Kidney glomerular epithelial cell (primary cell): ENCODE measurements at places on chromosomes 6 and 20.

DNA sequence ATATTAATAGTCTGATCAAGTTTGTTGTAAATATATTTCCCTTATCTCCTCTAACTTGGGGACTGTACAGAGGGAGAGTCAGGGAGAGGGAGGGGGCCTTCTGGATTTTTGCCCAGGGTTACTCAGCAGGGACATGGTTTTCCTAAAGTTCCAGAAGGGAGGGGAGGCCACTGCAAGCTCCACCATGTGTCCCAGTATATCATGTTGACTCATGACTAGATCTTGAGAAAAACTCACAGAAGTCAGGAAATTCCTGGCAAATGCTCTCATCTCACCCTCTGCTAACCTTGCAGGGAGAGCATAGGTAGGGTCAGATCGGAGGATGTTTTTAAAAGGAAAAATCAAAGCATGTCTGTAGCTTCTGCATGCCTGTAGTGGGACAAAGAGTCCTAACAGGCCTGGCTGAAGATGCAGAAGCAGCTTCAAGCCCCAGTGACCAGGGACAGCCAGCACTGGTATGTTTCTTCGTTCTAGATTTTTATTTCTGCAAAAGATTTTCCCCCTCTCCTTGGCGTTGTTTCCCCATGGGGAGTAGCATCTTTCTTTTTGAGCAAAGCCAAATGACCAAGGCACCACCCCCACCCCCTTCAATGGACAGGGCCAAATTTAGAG lies 272.9 kb upstream of the SUPT3H start:
- peak; percentile 98 for DNase-seq

DNA sequence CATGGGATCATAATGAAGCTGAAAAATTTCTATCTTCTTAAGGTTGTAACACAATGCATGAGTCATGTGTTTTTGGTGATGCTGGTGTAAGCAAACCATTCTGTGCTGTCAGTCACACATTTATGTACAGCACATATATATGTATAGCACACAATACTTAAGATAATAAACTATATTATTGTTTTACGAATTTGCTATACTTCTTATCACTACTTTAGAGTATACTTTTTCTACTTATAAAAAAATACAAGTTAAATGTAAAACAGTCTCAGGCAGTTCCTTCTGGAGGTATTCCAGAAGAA lies 920.1 kb upstream of the FLRT3 start:
- DNase-seq, result no peak

DNA sequence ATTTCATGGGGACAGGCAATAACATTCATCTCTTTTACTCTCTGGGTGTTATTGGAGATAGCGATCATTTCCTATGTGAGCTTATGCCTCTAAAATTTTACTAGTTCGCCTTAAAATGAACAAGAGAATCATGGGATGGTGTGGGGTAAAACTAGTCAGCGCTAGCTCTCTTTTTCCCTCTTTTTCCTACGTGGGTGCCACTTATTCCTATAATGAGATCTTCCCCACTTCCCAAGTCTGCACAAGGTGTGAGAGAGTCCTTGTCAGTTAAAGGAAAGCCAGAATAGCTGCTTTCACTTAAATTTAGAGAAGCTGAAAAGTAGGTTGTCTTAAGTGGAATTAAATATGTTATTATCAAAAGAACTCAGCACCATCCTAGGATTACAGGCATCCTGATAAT lies 173.2 kb upstream of the BMP5 start:
- DNase-seq, result no peak

GRCh38 chr6:20740727-20741126 lies 206.5 kb downstream of the CDKAL1 start:
- DNase-seq, result no peak

GRCh38 chr20:58389324-58389967 lies 417 bp downstream of the VAPB start:
- no peak for DNase-seq

DNA sequence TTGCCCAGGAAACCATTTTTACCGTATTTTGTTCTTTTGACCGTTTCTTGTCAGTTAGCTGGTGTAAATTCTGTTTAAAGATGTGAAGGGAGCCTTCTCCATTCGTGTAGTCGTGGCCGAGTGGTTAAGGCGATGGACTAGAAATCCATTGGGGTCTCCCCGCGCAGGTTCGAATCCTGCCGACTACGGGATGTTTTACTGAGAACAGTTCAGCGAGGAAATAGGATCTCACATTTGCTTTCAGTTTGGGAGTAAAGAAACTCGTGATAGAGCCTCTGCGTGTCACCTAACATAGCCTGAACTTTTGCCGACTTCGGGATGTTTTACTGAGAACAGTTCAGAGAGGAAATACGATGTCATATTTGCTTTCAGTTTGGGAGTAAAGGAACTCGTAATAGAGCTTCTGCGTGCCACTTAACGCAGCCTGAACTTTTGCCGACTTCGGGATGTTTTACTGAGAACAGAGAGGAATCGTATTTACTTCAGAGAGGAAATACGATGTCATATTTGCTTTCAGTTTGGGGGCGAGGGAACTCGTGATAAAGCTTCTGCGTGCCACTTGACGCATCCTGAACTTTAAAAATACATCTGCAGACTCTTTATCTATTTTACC lies 5.9 kb upstream of the ZNF184 start:
- peak; percentile 86 for DNase-seq

DNA sequence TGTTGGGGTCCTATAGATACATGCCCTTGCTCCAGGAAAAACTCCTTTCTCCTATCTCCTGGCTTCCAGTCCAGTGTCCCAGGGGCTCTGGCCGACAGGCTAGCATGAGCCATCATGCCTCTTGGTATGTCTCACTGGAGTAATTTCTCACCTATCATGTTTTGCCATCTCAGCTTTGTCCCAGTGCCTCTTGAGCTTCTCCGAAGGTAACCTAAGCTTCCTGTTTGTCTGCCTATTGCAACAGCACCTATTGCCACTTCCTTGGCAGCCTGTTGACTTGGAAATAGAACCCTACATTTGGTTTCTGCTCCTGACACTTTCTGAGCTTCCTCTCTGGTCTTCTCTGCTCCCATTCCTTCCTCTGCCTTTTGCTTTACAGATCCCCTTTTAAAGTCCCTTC lies 197.7 kb downstream of the KCNQ5 start:
- DNase-seq, result no peak

- no peak for DNase-seq
These were observed 174.9 kb downstream of the PLCB1 start for GRCh38 chr20:8306937-8307336.

DNA sequence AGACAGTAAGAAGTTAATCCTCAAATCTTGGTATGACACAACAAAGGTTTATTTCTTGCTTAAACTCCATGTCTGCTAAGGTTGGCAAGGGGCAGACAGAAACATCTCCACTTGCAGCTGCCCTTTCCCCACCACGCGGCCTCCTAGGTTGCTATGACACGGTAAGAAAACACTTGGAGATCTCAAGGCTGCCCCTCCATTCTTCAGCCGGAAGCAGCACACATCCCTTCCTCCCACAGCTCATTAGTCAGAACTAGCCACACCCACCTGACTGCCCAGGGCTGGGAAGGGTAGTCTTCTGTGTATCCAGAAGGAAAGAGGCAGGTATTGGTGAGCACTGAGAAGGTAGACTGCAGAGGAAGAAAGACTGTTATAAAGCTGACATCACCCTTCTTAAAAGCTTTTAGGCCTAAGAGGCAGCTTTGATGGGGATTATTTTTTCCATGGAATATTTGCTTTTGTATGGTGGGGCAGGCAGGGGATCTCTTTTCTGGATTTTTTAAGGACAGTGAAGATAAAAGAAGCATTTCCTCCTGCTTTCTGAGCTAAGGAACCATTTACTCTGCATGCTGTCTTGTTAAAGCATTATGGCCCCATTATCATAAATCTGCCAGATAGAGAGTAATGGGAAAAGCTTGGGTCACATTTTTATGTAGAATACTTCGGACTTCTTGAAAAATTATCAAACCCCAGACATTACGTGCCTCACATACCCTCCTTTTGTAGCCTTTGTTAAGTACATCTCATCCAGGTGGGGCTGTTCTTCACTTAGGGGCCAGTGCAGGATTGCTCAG lies 41.6 kb downstream of the MRAP2 start:
- peak; percentile 30 for DNase-seq

DNA sequence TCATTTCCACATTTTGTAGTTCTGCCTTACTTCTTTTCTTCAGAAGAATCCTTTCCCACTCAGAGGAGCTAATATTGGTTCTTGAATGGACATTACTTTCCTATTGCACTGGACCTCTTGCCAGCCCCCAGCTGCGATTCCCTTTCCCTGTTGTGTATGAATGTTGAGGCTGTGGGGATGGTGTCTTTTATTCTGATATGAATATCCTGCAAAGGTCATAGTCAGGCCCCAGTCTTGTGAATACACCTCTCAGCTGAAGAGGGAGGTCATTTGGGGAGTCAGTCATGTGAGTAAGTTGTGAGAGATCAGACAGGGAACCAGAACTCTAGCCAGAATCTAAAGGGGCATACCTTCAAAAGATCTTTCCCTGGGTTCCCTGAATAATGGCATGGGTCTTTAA lies 32.6 kb upstream of the OSTM1 start:
- no peak for DNase-seq

DNA sequence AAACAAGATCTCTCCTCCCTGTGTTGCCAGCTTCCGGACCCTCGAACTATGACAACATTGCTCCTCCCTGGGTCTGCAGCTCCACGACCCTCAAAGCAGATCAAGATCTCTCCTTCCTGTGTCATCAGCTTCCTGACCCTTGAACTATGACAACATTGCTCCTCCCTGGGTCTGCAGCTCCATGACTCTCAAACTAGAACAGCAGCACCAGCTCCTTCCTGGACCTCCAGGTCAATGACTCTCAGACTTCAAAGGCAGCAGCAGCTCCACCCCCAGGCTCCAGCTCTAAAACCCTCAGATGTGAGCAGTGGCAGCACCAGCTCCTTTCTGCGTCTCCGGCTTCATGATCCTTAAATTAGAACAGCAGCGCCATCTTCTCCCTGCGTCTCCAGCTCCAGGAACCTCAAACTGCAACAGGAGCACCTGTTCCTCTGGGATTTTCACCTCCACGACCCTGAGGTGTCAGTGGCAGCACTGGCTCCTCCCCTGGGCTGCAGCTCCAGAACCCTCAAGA lies 341.0 kb upstream of the SULF2 start:
- no peak for DNase-seq

GRCh38 chr20:50413088-50413500 lies 97.1 kb upstream of the PTPN1 start:
- DNase-seq, result no peak

- DNase-seq, result no peak
These were observed 41.7 kb upstream of the EEF1A1 start for GRCh38 chr6:73562558-73562957.

- DNase-seq, result no peak
These were observed 123.4 kb upstream of the SUPT3H start for GRCh38 chr6:45500924-45501816.
